ENCODE measurements at places on chromosomes 2 and 18.

DNA sequence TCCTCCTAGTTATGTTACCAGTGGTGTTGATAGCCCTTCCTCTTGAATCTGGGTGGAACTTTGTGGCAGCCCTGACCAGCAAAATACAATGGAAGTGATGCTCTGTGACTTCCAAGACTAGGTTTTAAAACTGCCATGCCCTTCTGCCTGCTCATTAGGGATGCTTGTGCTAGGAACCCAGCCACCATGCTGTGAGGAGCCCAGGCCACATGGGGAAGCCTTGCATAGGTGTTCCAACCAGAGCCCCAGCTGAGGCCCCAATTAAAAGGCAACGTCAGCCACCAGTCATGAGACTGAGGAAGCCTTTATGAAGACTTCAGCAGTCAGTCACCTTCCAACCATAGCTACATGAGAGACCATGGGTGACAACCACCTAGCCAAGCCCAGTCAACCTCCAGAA lies 14.0 kb upstream of the MAPRE2 start:
- DNase-seq = no peak

DNA sequence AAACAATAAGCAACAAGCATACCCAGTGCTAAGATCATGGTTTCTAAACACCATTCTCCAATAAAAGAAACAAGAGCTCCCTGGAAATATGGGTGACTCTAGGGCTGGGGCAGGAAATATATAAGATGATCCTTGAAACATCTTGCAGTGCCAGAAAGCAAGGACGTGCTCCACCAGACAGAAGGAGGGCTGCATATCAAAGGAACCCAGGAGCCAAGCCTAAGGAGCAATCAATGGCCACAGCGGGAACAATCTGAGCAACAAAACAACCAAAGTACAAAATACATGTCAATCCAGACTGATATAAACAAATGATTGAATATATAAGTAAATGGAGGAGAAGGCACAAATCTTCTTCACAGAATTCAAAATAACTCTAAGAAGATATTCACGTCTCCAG lies 10.1 kb downstream of the SPIRE1 start:
- no peak for DNase-seq

GRCh38 chr2:157327200-157327599 lies 1.6 kb upstream of the ERMN start:
- no peak for DNase-seq

- DNase-seq = no peak
Observed at GRCh38 chr2:188523919-188524318, 232.2 kb downstream of the GULP1 start.

DNA sequence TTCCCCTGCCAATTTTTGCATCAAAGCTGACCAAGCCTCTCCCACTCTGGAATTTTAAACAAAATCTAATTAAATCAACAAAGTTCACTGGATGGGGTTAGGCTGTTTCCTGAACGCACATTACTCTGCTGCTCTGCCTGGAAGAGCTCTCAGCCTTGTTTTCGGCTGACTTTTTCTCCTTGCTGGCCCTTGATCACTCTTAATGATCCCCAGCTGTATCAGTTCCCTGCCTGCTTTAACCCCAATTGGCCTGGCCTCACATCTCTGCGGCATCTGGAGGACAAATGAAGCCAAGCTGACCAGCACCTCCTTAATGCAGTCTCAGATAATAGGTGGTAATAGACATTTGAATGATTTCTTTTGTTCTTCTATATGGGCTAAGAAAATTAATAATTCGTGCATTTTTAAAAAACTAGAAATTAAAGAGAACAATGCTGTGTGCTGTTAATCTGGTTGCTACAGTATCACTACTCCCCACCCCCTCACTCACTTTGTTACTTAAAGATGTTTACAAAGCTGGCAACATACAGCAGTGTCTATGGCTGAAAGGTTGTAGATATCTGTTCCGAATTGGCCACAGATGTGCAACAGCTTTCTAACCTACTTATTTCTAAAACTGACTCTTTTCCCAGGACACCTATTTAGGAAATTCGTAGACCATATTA lies 415.2 kb upstream of the KCNH7 start:
- no peak for DNase-seq

DNA sequence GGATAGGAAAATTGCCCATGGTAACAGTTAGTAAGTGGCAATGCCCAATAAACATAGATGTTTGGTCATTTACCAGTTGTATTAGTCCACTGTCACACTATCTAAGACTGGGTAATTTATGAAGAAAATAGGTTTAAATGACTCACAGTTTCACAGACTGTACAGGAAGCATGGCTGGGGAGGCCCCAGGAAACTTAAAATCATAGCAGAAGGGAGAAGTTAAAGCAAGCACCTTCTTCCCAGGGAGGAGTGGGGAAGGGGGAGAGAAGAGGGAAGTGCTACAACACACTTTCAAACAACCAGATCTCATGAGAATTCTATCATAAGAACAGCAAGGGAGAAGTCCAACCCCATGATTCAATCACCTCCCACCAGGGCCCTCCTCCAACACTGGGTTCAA lies 23.4 kb downstream of the NR4A2 start:
- DNase-seq = no peak

- DNase-seq = no peak
Observed at GRCh38 chr2:101821828-101822458, 124.4 kb downstream of the MAP4K4 start.

GRCh38 chr18:8807488-8807805 lies 102.1 kb downstream of the MTCL1 start:
- peak; percentile 85 for DNase-seq

DNA sequence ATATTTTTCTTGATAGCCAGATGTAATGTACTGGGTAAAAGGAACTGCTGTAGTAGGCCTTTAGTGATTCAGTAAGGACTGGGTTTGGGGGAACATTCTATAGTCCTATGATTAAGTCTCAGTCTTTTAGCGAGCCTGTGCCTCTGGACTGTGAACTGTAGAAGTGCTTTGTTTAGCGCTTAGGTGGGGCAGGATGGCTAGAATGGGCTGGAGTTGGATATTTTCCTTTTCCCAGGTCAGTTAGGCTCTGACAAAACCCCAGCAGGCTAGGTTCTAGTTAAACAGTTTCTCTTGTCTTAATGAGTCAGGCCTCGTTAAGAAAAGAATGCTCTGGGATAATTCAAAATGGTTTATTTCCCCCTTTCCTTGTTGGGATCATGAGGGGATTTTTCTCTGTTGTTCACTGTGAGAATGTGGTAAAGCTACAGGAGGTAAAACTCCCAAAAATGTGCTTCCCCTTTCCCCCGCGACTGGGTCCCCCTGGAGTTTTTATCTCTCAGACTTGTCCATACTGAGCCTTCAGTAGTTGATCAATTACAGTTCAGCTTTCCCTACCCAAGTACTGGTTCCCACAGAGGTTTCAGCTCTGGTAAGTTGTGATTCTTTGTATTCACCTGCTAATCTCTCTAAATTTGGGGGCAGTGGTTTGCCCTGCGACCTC lies 31.5 kb downstream of the EHBP1 start:
- no peak for DNase-seq

DNA sequence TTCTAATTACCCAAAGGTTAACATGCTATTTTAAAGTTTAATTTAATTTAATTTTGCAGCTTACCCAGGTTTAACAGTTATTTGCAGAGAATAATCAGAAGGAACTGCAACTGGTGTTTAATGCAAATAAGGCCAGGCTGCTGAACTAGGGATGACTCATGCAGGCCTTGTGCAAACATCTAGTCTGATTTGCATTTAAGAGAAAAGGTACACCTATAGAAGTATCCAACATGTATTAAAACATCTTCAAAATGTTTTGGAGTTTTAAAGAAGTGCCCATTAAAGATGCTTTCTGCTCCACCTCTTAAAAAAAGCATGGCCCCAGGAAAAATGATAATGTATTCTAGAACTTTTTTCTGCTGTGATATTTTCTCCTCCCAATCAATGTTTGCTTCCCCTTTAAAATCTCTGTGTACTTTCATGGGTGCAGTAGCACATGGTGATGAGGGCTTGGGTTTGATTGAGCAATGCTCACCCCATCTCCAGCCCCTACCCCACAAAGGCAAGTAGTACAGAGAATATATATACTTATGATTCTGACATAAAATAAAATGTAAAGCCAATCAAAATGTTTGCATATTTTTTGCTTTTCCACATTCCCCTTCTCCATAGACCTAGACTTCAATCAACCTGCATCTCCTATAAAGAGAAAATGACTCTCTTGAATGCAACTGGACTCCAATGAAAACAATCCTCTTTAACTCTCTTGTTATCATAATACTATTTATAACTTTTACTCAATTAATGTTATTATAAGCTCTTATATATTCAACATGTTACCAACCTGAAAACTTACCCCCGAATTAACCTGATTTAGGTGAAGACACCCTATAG lies 54.1 kb downstream of the ATP8B1 start:
- no peak for DNase-seq

GRCh38 chr18:36636237-36636817 lies 192.5 kb downstream of the TPGS2 start:
- DNase-seq = no peak

DNA sequence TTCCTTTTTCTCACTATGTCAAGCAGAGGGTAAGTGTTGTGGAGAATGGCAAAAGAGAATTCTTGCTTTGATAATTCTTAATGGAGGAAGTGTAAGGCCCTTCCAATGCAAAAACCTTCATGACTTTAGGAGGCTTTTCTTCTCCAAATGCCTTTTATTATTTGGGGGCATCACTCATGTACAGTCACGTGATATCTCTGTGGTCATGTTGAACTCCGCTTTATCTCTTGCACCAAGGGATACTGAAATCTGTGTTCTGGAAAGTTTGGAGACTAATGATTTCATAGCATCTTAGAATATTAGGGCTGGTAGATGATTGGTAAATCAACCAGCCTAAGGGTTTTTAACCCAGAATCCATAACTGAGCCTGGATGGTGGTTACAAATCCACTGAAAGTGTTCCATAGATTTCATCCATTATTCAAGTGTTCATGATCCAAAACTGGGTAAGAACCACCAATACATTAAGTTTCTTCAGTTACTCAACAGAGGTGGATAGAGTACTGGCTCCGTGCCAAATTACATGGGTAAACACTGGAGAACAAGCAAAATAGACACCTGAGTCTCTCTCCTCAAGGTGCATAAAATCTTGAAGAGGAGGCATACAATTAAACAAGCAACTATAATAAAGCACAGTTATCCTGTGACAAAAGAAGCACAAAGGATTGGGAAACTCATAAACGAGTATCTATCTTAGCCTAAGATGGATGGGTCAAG lies 169.6 kb upstream of the EPHA4 start:
- no peak for DNase-seq

DNA sequence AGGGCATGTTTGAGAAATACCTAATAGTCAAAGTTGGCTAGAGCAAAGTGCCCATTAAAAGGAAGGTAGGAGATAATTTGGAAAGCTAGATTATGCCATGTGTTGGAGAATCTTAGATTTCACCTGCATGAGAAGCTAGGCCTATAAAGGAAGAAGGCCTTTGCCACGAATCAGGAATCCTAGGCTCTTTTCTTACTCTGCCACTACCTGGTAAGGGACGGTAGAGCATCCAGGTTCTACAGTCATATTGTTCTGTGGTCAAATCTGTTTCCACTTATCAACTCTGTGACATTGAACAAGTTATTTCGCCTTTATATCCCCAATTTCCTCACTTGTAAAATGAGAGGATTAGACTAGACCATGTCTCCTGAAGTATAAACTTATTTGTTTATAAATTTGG lies 3.6 kb upstream of the KCNJ3 start:
- DNase-seq = no peak

GRCh38 chr18:46001892-46002291 lies 34.8 kb upstream of the EPG5 start:
- DNase-seq = no peak

GRCh38 chr18:2978208-2978607 lies 34.7 kb downstream of the LPIN2 start:
- DNase-seq = no peak

GRCh38 chr2:50957896-50958295 lies 74.0 kb downstream of the NRXN1 start:
- DNase-seq = no peak

GRCh38 chr18:1954583-1955312 lies 616.6 kb downstream of the METTL4 start:
- no peak for DNase-seq

GRCh38 chr2:184945326-184945725 lies 347.0 kb downstream of the ZNF804A start:
- DNase-seq = peak; percentile 52

- DNase-seq = no peak
Observed at GRCh38 chr2:101625387-101625786, 72.1 kb upstream of the MAP4K4 start.

DNA sequence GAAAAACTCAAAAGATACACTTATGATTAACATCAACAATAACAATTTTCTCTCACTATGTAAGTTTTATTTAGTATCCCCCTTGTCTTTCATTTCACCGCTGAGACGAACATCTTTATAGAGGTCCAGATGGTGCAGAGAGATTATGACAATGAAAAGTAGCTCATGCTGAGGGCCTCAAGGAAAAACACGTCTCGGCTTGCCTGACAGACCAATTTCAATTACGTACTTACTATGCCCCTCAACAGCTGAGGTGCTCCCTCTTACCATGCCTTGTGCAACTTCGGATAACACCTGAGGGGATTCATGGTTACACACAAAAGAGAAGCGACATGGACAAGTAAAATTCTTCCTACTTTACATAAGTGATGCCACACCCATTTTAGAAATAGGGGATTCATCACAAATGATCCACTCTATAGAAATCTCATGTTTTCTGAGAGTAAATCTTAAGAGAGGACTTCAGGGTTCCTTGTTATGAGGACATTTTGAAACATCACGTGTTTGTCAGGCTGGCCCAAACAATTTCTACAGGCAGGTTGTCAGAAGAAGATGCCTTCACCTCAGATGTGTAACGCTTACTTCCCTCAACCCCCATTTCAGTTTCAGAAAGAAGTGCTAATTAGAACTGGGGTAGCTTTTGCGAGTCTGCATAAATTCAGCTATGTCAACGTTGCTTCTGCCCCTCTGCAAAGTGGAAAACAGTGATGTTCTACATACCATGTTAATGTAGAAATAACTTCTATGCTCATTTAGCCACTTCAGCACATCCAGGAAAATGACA lies 191.4 kb downstream of the NRXN1 start:
- peak; percentile 52 for DNase-seq

GRCh38 chr2:145601361-145601925 lies 1081.5 kb upstream of the ZEB2 start:
- DNase-seq = no peak

GRCh38 chr2:22798386-22798785 lies 586.6 kb upstream of the KLHL29 start:
- DNase-seq = no peak

DNA sequence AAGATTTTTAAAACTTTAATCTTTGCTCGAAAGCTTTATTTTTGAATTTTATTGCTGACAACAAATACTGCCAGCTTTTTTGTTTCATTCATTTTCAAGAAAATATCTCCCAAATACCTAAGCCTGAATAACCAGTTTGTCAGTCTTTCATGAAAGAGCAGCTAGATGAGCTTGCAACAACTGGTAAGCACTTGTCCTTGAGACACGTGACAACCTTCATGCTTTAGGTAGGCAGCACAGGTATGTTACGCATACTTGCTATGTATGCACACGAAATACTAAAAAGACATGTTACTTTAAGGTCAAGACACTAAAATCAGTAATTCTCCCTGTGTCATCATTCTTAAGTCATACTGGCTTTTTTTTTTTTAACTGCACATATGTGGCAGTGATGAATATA lies 12.3 kb downstream of the CEBPZ start:
- DNase-seq = no peak

GRCh38 chr2:67790622-67791021 lies 272.2 kb downstream of the C1D start:
- DNase-seq = no peak

GRCh38 chr2:108417254-108417653 lies 31.8 kb upstream of the GCC2 start:
- DNase-seq = no peak

Measured in brain (organoid and tissue), 16 donors.